ENCODE measurements at places on chromosomes 7 and 10.
A peak's percentile ranks its signal among the peaks of the same experiment; 100 is the strongest.

DNA sequence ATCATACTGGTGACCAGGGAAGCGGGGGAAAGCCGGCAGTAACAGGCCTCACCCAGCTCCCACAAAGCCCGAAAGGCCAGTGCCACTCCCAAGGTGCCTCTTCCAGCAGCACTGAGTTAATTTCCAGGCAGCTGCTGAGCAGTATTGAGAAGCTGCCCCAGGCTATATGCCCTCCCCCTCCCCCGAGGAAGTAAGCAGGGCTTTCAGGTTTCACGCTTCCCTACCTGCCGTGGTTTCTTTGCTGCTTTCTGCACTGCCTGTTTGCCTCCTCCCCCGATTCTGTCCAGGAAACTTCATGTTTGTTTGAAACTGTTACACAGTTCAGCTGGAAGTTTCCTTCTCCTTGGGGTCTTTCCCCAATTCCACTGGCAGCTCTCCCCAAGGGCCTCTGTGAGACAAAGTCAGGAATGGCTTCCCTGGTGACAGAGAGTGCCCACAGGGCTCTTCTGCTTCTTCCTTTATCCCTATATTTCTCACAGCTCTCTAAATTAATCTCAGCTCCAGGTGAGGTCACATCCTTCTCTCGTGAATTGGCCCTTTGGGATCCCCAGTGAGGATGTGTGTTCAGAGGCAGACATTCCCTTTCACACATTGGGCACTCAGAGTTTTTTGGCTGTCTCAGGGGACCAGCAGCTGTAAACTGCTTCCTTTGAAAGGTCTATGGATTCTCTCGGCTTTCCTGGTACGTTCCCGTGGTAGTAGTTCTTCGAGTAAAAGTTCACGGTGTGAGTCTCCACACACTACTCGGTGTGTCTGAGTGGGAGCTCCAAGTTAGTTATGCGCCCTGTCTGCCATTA is 19.4 kb downstream of the C1GALT1 start:
- H3K4me1 ChIP-seq: peaks cover 74% of the 10 kb centered on the region
- H3K27me3 ChIP-seq: no peaks in the 10 kb centered on the region
- peaks cover 42% of the 10 kb centered on the region for H3K36me3 ChIP-seq
- peak overlapping the region; percentile 33 for H3K4me3 ChIP-seq
- peak; percentile 68 for DNase-seq
- H3K27ac ChIP-seq: peak overlapping the region; percentile 75

DNA sequence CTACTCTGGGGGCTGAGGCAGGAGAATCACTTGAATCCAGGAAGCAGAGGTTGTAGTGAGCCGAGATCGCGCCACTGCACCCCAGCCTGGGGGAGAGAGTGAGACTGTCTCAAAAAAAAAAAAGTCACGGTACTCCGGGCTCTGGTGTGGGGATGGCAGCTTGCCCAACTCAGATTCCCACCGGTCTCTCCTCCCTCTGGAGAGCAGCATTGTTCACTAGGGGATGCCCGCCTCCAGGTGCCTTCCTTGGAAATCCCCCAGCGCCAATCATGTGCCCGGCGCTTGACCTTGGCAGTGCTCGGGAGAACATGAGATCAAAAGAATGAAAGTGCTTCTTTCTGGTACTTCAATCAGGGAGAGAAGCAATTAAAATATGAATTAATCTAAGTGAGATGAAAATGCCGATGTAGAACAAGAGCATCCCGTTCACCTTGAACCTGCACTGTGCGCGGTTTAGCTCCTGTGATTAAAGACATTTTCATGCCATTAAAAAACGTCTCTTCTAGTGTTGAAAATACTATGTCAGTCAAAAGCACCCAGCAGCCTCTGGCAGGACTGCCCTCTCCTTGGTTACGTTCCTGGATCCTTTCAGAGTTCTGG is 1127.3 kb upstream of the AUTS2 start:
- H3K4me3 ChIP-seq: no peak overlapping the region
- DNase-seq: no peak
- peaks cover 2% of the 10 kb centered on the region for H3K36me3 ChIP-seq
- no peak overlapping the region for H3K27ac ChIP-seq
- no peaks in the 10 kb centered on the region for H3K27me3 ChIP-seq

DNA sequence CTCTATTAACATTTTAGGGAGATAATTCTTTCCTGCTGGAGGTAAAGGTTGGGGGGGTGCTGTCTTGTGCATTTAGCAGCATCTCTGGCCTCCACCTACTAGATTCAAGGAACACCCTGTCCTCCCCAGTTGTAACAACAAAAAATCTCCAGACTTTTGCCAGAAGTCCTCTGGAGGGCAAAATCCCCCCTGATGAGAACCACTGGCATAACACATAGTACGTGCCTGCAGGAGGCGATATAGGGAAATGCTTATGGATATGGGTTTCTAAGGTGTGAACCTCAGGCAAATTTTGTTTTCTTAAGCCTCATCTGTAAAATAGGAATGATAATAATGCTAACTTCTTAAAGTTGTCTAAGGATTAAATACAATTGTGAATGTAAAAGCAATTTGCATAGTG is 2.9 kb upstream of the OSBPL3 start:
- peaks cover 32% of the 10 kb centered on the region for H3K27me3 ChIP-seq
- H3K4me3 ChIP-seq: no peak overlapping the region
- no peak overlapping the region for H3K27ac ChIP-seq
- peak; percentile 39 for DNase-seq
- H3K36me3 ChIP-seq: peaks cover 12% of the 10 kb centered on the region
- peaks cover 41% of the 10 kb centered on the region for H3K4me1 ChIP-seq

DNA sequence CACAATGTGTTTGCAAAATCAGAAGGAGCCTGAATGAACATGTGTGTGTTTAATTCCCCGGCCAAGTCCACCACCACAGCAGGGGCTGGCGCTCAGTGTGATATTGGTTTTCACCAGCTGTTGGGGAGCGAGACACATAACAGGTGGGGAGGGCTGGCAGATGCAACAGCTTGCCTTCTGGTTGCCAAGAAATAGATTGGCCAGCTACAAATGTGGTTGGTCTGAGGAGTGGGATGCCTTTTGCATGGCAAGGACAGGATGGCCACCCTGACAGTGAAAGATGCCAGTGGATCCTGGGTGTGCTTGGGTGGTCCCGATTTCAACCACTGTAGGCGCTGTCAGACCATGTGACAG is 292.5 kb upstream of the FZD8 start:
- H3K4me1 ChIP-seq: no peaks in the 10 kb centered on the region
- H3K27me3 ChIP-seq: no peaks in the 10 kb centered on the region
- H3K27ac ChIP-seq: no peak overlapping the region
- no peak overlapping the region for H3K4me3 ChIP-seq

- H3K4me3 ChIP-seq: no peak overlapping the region
- no peak overlapping the region for H3K27ac ChIP-seq
- H3K27me3 ChIP-seq: no peaks in the 10 kb centered on the region
- no peaks in the 10 kb centered on the region for H3K4me1 ChIP-seq
- H3K36me3 ChIP-seq: peaks cover 3% of the 10 kb centered on the region
Observed at GRCh38 chr10:129745186-129745750, 218.8 kb downstream of the EBF3 start.

DNA sequence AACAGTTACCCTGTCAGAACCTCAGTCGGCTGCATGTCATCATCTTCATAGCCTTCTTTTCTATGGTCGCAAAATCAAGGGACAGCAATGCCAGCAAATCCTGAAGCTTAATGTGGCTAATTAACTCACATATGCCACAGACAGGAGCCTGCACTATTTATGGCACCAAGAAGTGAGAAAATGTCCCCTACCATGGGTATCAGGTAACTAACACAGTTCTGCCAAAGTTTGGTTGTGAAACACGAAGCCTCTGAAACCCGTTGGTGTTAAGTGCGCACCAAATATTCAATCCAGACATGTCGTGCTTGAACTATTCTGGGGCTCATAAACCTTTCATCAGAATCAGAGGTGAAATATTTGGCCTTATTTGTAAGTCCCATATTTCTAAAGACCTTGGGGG is 63.3 kb downstream of the EVX1 start:
- no peak overlapping the region for H3K4me3 ChIP-seq
- DNase-seq: no peak
- H3K36me3 ChIP-seq: no peaks in the 10 kb centered on the region
- no peak overlapping the region for H3K27ac ChIP-seq
- no peaks in the 10 kb centered on the region for H3K4me1 ChIP-seq

GRCh38 chr7:12066004-12066403 is 145.1 kb upstream of the TMEM106B start:
- no peaks in the 10 kb centered on the region for H3K27me3 ChIP-seq
- H3K36me3 ChIP-seq: no peaks in the 10 kb centered on the region
- no peak overlapping the region for H3K27ac ChIP-seq
- H3K4me1 ChIP-seq: no peaks in the 10 kb centered on the region
- no peak overlapping the region for H3K4me3 ChIP-seq
- DNase-seq: no peak

DNA sequence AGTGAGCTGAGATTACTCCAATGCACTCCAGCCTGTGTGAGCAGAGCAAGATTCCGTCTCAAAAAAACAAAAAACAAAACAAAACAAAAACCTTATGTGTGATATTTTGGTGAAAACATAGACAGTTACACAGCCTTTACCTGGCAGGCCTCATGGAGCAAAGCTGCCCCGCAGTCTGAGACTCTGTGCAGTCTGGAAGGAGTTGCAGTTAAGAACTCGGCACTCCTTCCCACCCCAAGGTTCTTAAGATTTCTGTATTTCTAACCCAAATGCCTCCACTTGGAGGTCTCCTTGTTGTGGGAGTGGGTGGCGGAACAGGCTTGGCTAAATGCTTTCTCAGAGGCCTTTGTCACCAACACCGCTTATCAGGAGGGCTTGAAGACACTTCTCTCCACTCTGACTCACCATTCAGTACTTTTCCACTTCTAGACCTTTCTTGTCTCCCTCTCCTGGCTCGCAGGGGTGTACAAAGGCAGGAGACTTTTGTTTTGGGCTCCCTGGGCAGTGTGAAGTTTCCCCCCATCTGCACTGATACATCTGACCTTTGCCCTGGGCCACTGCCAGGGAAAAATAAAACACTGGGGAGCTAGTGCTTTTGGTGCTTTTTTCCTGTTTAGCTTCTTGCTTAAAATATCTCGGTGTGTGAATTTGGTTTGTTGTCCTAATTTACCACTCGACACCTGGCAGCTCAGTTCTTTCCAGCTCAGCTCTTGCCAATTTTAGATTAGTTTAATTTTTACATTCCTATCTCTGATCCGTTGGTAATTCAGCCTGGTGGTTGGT is 51.3 kb upstream of the MAGI2 start:
- DNase-seq: no peak
- H3K27me3 ChIP-seq: no peaks in the 10 kb centered on the region
- H3K4me1 ChIP-seq: no peaks in the 10 kb centered on the region
- H3K36me3 ChIP-seq: no peaks in the 10 kb centered on the region
- no peak overlapping the region for H3K4me3 ChIP-seq

All from activated naive CD4-positive, alpha-beta T cell treated with anti-CD3 and anti-CD28 coated beads, Interleukin-2, amount 10 ng/mL, durations not matched to agents 7 days and 5 days (primary cell).